ENCODE measurements at places on chromosomes 3 and 15. TPM values are rescaled to one million over a fixed set of nuclear protein-coding genes. Genes with fewer than 3 reads are reported as not detected.

Gene MESP1
- 1.3 TPM for total RNA-seq

Gene C3orf80
- total RNA-seq = 0.26 TPM

Gene CPN2
- not detected for total RNA-seq

Gene FAM227B
- total RNA-seq = 9.7 TPM

Gene NT5DC2
- 18.0 TPM for total RNA-seq

Gene RUVBL1
- total RNA-seq = 59.1 TPM

Gene CACNA1D
- 0.17 TPM for total RNA-seq

Gene ISL2
- 0.26 TPM for total RNA-seq

Gene NR2E3
- 0.77 TPM for total RNA-seq

Gene SLC24A5
- not detected for total RNA-seq

Gene ZFYVE19
- 23.6 TPM for total RNA-seq

Gene ACTRT3
- 6.1 TPM for total RNA-seq

Gene MGLL
- total RNA-seq = 60.1 TPM

Gene RBM15B
- total RNA-seq = 35.7 TPM

Gene NPHP3
- 24.4 TPM for total RNA-seq

Gene RPP14
- total RNA-seq = 10.6 TPM

Gene ZNF620
- 1.3 TPM for total RNA-seq

Gene NANOGP8
- not detected for total RNA-seq

Gene UROC1
- not detected for total RNA-seq

Gene SKOR1
- 0.17 TPM for total RNA-seq

Gene DLL4
- under 0.01 TPM for total RNA-seq

Gene ST8SIA2
- total RNA-seq = not detected

Gene IL5RA
- total RNA-seq = not detected

Gene FRMD4B
- 1.2 TPM for total RNA-seq

Gene APPL1
- total RNA-seq = 45.7 TPM

Gene GOLGA6L10
- total RNA-seq = 0.26 TPM

Gene KLHL6
- total RNA-seq = not detected

Gene CACNA2D2
- total RNA-seq = under 0.01 TPM

Gene MAGI1
- total RNA-seq = 15.7 TPM

Gene STRIT1
- not detected for total RNA-seq

Gene SLC22A13
- 0.33 TPM for total RNA-seq

Gene RTP4
- total RNA-seq = 2.1 TPM

Gene SLC12A1
- total RNA-seq = not detected

Gene GADL1
- total RNA-seq = 2.6 TPM

Gene WNT7A
- not detected for total RNA-seq

Gene KCNAB1
- 0.33 TPM for total RNA-seq

Gene FBXL22
- 0.50 TPM for total RNA-seq

Gene TNFAIP8L3
- 10.7 TPM for total RNA-seq

Gene EAF2
- total RNA-seq = 2.1 TPM

Gene KLHL40
- not detected for total RNA-seq

Gene CASR
- not detected for total RNA-seq

Gene ADAMTSL3
- total RNA-seq = 0.26 TPM

Gene ZMYND10
- total RNA-seq = 0.26 TPM

Gene CLEC3B
- total RNA-seq = 56.3 TPM

Gene PLAAT1
- total RNA-seq = not detected

Gene TMCO5A
- not detected for total RNA-seq

Gene TMIE
- 0.51 TPM for total RNA-seq

Gene PRR23B
- total RNA-seq = not detected

Gene CLDND1
- 76.8 TPM for total RNA-seq

Measured in fibroblast of lung (primary cell).